Kidney glomerular epithelial cell (primary cell): ENCODE measurements at places on chromosomes 11 and 22.
A peak's percentile ranks its signal among the peaks of the same experiment; 100 is the strongest.

DNA sequence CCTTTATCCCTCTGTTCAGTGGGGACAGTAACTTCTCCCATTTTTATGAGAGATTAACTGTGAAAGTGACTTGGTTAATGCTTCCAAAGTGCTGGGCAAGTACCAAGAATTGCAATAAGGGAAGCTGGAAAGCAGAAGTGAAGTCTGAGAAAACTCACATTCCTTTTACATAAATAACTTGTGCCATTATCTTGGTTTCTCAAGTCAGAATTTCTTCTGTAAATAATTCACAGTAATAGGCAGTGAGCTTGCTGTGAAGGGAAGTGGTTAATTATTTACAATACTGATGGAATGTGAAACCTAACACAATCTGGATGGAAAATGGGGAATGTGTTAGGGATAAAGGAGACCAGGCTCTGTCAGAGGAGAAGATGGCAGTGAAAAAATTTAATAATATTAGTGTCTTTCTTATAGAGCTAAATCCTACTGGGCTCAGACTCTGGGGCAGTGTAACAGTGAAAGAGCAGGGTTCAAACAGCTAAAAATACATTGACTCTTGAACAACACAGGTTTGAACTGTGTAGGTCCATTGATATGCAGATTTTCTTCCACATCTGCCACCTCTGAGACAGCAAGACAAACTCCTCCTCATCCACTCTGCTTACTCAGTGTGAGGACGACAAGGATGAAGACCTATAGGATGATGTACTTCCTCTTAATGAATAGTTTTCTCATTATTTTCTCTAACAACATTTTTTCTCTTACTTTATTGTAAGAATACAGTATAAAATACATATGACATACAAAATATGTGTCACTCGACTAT, 251.5 kb upstream of the ISX start:
- peak; percentile 97 for DNase-seq

- no peak for DNase-seq
Measured at GRCh38 chr11:68064926-68065325, 26.1 kb downstream of the TCIRG1 start.

DNA sequence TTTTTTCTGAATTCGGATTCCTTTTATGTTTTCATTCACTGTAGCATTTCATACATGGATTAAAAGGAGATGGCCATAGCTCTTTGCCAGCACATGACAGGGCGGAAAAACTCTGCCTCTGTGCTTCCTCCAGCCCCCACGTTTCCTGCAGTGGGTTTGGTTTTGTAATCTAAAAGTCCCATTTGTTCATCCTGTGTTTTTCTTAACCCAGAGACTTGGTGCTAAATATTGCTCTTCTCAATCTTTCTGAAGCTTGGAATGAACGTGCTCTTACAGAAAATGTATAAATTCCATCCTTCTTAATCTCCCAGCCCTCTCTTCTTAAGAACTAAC, 89.9 kb downstream of the PPP6R3 start:
- DNase-seq, result no peak

DNA sequence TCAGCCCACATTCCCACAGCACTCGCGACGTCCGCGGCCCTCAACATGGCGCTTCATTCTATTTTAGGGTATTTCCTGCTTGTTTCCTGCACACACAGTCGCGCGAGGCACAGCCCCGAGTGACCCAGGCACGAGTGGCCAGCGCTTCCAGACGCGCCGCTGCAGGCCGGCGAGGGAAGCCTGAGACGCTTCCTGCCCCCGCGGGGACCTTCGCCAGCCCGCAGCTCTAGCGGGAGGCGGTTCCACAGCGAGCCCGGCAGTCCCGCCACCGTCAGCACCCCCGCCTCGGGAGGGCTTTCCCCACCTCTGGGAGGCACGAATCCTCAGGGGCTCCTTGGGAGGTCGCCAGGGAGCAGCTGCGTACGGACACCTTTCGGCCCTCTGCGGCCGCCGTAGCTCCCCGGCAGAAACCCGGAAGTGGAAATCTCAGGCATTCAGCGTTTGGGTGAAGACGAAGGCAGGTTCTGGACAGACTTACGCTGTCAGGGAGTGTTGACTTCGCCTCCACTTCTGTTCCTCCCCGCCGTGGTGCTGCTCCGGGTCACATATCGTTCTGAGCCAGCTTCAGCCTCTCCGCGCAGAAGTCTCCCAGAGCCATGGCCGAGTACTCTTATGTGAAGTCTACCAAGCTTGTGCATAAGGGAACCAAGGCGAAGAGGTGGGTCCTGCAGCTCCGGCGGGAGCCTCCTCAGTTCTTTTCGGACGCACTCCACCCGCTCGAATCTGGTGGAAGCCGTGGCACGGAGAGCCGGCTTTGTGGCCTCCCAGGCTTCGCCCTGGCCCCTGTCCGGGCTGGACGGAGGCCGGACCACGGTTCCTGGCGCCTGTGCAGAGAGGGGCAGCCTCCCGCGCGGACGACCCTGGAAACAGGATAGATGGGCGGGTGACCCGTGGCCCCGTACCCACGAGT, 2925.9 kb upstream of the OR11H1 start:
- DNase-seq, result no peak

DNA sequence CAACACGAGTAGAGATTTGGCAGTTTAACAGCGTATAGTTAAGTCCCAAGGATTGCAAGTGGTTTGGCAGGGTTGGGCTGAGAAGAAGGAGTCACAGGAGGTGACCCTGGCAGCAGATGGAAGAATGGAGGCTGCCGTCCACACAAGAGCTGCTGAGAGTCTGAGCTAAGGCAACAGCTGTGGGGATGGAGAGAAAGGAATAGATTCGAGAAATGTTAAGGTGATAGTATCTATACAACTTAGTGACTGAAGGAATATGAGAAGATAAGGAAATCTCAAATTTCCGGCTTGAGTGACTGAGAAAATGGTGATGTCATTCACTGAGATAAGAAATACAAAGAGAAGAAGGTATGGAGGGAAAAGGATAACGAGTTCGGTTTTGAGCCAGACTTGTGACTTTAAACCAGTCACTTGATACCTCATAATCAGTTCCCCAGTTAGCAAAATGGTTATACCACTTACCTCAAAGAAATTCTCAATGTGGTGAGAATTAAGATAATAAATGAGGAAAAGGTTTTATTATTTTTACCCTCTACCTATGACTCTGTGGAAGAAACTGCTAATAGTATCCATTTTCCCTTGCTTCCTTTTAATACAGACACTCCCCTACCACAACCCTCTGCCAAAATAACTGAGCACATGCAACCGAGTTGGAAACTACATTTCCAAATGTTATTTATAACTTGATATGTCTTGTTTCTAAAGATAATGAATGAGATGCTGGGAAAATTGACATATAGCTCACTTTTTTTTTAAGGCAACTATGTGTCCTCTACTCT, 30.7 kb downstream of the FAM168A start:
- DNase-seq, result no peak

DNA sequence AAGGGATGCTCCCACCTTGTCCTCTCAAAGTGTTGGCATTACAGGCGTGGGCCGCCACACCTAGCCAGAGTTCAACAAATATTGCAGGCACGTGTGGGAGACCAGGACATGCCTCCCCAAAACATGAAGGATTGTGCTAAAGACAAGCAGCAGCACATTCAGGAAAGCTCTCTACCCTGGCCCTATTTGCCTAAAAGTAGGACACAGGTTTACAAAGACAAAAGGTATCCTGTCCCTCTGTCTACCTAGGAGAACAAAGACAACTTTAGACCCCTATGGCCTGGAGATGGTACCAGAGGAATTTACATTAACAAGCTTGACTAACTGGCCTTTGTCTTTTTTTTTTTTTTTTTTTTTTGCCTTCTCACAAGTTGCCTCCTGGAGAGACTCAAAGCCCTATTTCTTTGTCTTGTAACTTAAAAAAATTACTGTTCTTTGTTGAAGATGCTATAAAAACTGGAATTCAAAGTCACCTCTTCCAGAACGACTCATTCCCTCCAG, 859 bp upstream of the ACCS start:
- no peak for DNase-seq

- no peak for DNase-seq
Measured at GRCh38 chr22:49568751-49569285, 258.9 kb downstream of the BRD1 start.

- DNase-seq, result no peak
Measured at GRCh38 chr11:111976767-111977145, 39.6 kb downstream of the DIXDC1 start.

DNA sequence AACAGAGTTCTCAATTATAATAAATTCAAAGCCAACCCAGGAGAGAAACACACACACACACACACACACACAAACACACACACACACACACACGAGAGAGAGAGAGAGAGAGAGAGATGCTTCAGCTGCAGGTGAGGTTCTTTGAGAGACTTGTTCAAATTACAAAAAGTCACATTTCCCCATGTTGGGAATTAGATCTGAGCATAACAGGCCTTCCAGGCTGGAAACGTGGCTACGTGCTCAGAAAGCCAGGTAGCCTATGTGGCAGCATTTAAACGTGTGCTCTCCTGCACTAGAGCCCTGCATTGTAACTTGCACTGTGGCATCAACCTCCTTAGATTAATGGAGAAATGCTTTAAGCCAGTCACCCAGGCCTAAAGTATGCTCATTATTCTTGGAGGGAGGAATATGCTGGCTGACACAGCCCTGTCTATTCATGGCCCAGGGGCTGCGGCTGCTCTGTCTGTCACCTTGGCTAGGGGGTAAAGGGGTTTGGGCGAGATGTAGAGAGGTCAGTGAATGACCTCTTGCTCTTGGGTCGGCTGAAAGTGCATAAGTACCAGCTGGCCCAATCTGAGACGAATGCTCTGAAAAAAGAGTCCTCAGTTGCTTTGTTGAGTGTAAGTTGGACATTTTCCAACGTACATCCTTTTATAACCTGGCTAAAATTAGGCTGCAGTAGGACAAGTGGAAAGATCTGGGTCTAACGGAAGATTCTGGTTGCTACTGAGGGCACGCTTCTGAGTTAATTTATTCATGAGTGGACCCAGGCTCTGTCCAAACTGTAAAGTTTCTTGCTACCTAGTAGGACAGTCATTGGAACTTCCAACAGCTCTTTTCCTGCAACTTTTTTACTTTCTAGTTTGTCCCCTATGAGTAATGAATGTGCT, 171.1 kb upstream of the SEZ6L start:
- DNase-seq, result no peak

- no peak for DNase-seq
Measured at GRCh38 chr11:66529069-66529468, 16.8 kb downstream of the ZDHHC24 start.

GRCh38 chr22:47549741-47550340, 787.4 kb downstream of the TBC1D22A start:
- no peak for DNase-seq

- no peak for DNase-seq
Measured at GRCh38 chr22:49549256-49550140, 278.2 kb downstream of the BRD1 start.

GRCh38 chr11:86802601-86803051, 2.3 kb downstream of the PRSS23 start:
- peak; percentile 96 for DNase-seq

GRCh38 chr11:129700701-129701100, 114.9 kb upstream of the TMEM45B start:
- no peak for DNase-seq

GRCh38 chr22:48256041-48256739, 1493.7 kb downstream of the TBC1D22A start:
- no peak for DNase-seq

DNA sequence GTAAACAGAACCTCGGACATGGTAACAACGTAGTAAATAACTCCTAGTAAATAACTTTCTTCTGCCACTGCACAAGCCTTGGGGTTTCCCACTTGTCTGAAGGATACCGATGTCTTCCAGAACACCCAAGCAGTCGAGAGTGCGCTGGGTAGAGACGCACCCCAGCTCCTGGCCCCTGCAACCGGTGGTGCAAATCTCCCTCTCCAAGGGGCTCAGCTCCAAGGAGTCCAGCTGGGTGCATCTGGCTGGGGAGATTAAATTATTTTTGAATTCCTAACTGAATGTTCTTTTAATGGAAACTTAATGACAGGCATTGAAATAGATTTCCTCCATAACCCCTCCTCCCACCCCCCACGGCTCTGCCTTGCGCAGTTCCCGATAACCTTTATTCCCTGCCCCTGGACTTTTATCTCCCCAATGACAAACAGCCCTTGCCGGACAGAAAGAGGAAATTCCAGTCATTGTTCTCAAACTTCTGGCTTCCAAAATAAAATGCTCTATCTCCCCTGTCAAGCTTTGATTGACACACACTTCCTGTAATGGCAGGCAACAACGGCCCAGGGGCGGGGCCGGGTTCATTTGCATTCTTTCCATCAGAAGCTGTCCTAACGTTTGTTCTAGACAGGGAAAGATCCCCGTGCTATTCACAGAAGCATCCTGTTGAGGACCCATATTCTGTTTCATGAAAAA, 31.2 kb downstream of the KCNJ1 start:
- DNase-seq, result no peak

- DNase-seq, result no peak
Measured at GRCh38 chr11:89321401-89321800, 143.7 kb downstream of the TYR start.

DNA sequence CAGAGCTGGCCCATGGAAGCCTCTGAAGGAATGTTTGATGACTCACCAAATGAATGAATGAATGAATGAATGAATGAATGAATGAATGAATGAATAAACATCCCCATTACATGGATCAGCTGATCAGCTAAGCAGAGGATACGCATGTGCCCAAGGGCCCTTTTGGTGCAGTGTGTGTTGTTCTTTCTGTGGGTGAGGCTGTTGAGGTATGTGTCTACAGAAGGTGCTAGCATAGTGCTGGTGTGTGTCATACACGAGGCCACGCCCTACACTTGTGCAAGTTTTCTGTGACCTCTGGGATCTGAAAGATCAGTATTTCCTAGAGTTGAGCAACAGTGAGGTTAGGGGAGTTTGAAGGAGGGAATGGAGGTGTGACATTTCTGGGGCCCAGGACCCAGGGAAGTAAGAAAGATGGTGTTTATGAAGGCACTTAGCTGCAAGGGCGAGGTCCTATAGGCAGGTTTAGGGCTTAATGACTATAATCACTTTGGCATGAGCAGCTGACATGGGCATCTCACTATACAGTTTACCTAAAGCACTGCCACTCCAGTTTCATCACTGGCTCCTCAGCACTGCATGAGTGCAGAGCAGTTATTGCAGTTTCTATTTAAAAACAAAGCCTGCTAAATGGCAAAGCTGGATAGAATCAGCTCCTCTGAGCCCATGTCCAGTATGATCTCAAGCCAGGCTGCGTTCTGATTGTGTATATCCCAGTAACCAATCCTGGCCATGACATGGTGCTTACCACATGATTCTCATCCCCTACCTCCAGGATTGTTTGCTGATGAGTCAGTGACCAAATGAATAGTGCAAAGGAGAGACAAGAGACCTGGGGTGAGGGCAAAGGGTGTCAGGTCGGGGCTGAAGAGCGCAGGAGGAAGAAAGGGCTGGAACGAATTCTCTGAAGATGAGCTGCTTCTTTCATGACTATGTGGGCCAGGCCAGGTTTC, 36.4 kb upstream of the E2F8 start:
- DNase-seq, result peak; percentile 56

DNA sequence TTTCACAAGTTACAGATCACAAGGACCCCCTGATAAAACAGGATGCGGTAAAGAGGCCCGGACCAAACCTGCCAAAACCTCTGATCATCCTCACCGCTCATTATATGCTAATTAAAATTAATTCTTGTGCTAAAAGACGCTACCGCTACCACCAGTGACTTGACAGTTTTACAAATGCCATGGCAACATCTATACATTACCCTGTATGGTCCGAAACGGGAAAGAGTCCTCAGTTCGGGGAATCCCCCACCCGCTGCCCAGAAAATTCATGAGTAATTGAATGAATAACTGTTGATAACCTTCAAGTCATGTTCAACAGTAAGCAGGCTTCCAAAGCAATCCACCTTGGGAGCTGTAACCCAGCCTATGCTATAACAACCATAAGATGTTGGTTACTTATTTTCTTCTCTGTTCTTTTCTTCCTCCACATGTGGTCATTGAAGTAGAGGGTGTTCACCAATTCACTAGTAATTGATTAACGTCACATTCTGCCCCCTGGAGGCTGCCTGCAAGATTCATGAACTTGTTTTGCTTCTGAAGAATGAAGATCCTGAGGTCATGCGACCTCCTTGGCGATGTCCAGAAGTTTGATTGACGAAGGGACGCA, 20.6 kb downstream of the APOBEC3H start:
- no peak for DNase-seq
